Kidney epithelial cell (primary cell): ENCODE measurements at places on chromosomes 6 and 20. TPM values are rescaled to one million over a fixed set of nuclear protein-coding genes. Genes with fewer than 3 reads are reported as not detected.
A peak's percentile ranks its signal among the peaks of the same experiment; 100 is the strongest.

DNA sequence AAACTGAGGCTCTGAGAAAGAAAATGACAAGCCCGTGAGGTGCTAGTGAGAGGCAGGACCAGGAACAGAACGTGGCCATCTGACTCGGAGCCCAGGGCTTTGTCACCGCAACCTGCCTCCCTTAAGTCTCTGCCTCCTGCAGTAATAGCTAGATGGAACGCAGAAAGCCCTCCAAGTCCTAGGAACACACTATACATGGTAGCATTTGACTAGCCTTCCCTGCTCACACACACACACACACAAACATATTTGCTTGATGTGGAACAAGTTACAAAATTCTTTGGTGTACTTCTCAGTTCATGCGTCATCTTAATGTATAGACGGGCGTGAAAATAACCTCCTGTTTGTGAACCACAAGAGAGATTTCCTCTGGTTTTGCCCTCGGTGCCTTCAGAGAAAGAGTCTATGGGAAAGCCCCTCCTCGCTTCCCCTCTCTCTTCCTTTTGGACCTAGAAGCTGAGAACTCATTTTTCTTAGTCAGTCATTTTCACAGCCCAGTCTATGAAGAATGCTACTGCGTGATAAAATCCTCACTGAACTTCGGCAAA, 38.8 kb downstream of the C6orf52 start:
- no peak for DNase-seq

DNA sequence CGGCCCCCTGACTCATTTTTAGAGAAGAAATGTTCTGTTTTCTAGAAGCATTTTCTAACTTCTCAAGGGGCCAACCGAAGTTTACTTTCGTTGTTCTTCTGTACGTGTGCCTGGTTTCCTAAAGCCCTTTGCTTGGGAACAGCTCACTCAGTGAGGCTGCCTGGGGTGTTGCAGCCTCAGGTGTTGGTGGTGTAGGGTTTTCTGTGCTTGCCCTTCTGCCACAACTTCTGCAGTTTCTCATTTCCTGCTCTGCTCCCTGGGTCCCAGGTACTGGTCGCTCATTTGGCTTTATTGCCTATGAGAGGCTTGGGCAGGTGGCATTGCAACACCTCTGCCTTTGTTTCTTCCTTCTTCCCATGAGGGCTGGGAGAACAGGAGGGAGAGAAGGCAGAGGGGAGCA, 278.3 kb downstream of the SOX4 start:
- DNase-seq: no peak

- no peak for DNase-seq
Observed at GRCh38 chr20:59075934-59076508, 33.4 kb upstream of the PRELID3B start.

DNA sequence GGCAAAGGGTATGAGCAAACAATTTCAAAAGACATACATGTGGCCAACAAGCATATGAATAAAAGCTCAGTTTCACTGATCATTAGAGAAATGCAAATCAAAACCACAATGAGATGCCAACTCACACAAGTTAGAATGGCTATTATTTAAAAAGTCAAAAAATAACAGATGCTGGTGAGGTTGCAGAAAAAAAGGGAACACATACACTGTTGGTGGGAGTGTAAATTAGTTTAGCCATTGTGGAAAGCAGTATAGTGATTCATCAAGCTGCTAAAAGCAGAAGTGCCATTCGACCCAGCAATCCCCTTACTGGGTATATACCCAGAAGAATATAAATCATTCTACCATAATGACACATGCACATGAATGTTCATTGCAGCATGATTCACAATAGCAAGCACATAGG, 6.7 kb upstream of the KHDC1L start:
- DNase-seq: no peak

Gene PSORS1C1
- 0.38 and 0.48 TPM in 2 replicates for total RNA-seq

- no peak for DNase-seq
Observed at GRCh38 chr6:61894536-61894935, 391.5 kb downstream of the KHDRBS2 start.

GRCh38 chr6:138953451-138953850, 34.6 kb downstream of the REPS1 start:
- DNase-seq: no peak

DNA sequence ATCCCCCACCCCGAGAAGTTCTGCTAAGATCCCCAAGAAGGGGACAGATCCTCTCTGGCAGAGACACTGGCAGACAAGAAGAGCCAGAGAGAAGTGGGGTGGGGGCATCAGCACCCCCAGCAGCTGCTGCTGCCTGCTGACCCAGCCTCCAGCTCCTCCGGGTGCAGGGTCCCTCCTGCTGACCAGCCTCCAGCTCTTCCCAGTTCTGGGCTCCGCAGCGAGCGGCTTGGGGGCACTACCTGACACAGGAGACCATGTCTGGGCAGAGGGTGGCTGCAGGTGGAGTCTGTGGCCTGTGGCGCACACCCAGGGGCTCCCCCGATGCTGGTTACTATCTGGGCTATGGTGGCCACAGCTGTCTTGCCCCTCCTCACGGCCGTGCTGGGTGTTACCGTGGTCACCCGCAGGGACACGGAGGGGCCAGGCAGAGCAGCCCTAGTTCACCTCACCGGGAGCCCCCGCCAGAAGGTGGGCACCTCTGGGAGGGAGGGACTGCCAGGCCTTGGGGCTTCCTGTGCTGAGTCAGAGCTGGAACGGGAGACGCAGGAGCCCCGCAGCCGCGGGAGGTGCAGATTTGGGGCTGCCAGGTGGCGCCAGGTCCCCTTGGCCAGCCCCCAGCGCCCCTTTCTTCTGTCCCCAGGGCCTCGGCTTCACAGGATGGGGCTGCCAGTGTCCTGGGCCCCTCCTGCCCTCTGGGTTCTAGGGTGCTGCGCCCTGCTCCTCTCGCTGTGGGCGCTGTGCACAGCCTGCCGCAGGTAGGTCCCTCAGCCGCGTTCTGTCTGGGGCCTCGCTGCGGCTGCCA, 630 bp downstream of the LIME1 start:
- no peak for DNase-seq

- no peak for DNase-seq
Observed at GRCh38 chr6:13045676-13046075, 282.7 kb downstream of the TBC1D7 start.

- no peak for DNase-seq
Observed at GRCh38 chr6:87588756-87589407, 905 bp downstream of the RARS2 start.

DNA sequence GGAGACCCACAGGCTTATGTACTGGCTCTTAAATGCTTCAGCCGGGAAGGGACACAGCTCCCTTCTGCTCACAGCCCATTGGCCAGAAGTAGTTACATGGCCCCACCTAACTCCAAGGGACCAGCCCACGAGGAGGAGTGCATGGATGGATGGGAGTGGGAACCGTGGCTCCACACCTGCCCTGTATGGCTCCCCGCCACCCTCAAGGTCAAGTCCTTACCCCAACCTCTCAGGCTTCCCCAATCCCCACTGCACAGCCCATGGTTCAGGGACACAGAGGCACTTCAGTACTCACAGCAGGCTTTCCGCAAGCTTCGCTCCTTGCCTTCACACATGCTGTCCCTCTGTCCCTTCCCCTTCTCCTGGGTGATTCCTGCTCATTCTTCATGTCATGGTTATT, 137.9 kb upstream of the KCNG1 start:
- DNase-seq: no peak

GRCh38 chr6:45667300-45667699, 289.6 kb upstream of the SUPT3H start:
- no peak for DNase-seq

DNA sequence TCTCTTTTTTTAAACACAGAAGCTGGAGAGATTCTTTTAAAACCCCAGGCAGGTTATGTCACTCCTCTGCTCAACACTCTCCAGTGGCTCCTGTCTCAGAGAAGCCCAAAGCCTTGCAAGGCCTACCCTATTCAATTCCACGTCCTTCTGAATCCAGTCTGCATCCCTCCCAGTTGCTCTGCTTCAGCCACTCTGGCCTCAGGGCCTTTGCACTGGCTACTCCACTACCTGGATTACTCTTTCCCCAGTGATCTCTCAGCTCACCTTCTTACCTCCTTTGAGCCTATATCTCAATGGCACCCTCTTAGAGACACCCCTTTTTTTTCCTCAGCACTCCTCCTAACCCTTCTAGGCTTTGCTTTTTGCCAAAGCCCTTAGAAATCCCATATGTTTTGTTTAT, 185.8 kb downstream of the CLIC5 start:
- no peak for DNase-seq

DNA sequence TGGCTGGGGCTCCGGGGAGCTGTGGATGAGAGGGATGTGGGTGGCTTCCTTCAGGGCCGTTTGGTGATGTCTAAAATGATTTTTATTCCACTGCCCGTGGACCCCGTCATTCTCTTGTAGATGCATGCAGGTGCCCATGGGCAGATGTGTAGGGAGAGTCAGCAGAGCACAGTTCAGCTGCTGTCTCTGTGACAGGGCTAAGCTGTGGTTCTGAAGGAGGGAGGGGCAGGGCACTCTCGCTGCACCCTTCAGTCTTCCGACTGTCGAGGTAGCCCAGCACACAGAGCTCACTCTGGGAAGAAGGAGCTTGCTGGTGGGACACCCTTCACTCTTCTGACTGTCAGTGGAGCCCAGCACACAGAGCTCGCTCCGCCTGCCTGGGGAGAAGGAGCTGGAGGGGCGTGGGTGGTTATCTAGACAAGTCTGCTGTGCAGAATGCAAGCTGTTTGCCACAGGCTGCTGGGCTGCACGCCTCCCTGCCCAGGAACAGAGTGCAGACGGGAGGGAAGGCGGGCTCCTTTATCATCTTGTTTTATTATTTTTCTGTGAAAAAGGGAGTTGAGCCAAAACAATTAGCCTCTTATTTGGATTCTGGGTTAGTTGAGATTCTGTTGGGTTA, 28.4 kb upstream of the ADRM1 start:
- DNase-seq: peak; percentile 10

- no peak for DNase-seq
Observed at GRCh38 chr20:10788055-10788454, 114.3 kb upstream of the JAG1 start.

GRCh38 chr20:44008806-44009678, 94.4 kb downstream of the TOX2 start:
- no peak for DNase-seq

GRCh38 chr6:168314021-168314420, 5.6 kb downstream of the DACT2 start:
- no peak for DNase-seq

GRCh38 chr20:13325033-13325432, 104.0 kb downstream of the ISM1 start:
- DNase-seq: no peak

Gene RAET1L
- total RNA-seq: 1.5 and 1.8 TPM in 2 replicates

DNA sequence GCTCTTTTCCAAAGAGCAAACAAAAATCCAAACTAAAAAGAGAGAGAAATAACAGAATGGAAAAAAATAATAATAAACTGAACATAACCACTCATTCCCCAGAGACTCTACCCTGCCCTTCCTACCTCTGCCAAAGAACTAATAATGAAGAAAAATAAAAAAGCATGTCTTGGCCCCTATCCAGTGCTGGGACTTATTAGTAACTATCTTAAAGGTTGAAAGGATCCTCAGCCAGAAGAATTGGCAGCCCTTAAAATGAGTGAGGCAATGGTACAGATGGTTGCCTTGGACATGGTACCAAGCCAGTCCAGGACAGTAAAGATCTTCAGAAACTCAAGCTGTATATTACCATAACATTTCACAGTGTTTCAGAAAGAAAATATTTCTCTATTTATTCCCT, 279.3 kb downstream of the HACE1 start:
- DNase-seq: no peak

GRCh38 chr6:47375426-47375825, 65.7 kb upstream of the TNFRSF21 start:
- DNase-seq: no peak

DNA sequence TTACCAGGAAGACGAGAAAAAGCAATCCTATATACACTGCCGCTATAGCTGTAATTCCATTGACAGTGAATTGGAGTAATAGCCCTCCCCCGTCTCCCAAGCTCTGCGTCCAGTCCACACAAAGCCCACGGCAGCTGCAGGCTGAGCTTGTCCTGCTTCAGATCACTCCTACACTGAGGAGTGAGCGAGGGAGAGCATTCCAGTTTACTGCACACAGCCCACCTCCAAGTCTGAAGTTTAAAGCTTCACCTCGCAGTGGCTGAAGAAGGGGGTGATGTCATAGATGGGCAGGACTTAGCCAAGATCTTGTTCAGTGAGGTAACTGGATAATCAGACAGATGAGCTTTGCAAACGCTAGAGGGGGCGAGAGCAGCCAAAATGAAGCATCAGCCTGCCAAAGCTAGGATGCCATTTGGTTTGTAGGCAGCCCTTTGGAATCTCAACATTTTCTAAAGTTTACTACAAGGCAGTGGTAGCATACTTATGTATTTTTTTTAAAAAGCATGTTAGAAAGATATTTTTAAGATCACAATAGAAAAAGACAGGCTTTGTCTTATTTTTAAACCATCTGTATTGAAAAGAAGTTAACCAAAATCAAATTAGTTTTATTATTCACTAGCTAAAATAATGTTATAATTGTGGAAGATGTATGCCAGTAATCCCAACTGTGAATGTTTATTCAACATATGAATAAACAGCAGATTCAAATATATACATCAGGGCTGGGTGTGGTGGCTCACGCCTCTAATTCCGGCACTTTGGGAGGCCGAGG, at the start of gene FLRT3:
Gene FLRT3, minus strand, starts transcription at position 213 of the 772 bp plus-strand sequence. CDS start 10,106 bp downstream, outside the sequence.
- peak; percentile 99 for DNase-seq

GRCh38 chr6:70221715-70222438, 81.0 kb downstream of the COL9A1 start:
- no peak for DNase-seq

DNA sequence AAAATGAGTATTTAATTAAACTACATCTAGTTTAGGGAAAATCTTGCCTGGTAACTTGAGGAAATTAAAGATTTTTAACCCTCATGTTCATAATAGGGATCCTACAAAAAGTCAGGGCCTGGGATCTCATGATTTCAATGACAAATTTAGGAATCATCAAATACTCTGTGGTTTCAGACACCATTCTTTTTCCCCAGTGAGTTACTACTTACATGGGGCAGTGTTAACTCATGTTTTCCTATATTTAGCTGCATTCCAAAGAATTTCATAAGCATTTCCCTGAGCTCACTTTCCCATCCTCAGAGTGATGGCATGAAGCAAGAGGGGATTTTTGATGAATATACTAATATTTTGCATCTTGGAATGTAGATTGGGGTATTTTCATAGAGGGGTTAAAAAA, 321.7 kb downstream of the CENPW start:
- peak; percentile 2 for DNase-seq

- DNase-seq: no peak
Observed at GRCh38 chr20:9294041-9294440, 220.3 kb upstream of the LAMP5 start.

- no peak for DNase-seq
Observed at GRCh38 chr6:144155529-144155928, 5.2 kb downstream of the STX11 start.

GRCh38 chr20:22795871-22796270, 211.5 kb upstream of the FOXA2 start:
- peak; percentile 86 for DNase-seq

Gene MAFB
- 3.5 and 5.2 TPM in 2 replicates for total RNA-seq

- no peak for DNase-seq
Observed at GRCh38 chr20:17557675-17558006, 12.2 kb upstream of the DSTN start.

DNA sequence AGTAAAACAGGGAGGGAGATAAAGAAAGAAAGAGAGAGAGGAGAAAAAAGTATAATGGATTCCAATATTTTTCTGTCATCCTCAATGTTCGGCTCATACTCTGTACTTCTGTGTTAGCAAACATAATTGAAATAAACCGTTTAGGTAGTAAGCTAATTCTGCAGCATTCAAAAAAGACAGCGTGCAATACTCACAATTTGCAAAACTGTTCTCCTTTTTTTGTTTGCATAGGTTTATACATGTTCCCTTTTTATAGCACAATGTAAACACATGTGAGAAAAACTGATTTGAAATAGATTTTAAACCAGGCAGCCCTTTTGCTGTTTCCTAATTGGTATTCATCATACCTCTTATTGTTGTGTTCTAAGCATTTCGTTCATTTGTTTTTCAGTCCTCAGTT, 188.9 kb downstream of the PLCB1 start:
- no peak for DNase-seq
